ENCODE measurements at places on chromosomes 16 and 17.
A peak's percentile ranks its signal among the peaks of the same experiment; 100 is the strongest.

DNA sequence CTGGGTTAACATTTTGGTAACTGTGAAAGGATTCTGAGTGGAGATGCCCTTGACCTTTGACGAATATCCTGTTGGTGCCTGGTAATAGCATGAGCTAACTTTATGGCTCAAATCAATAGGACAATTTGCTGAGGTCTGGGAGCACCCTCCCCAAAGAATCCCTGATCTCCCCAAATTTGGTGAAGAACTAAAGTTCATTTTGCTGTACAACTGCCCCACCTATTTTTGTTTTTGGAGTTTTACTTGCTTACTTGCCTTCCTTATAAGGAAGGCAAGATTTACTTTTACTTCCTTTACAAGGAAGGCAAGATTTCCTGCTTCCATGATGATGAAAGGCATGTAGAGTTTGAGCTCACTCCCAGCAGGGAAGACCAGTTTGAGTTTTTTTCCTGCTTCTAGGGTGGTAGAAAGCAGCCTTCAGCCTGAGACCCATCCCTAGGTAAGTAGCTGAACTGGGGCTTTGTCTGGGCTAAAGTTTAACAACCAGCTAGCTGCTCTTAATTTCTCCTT, 2.8 kb downstream of the KRTAP4-9 start:
- DNase-seq: no peak

- no peak for DNase-seq
Measured at GRCh38 chr17:81411305-81411704, 16.0 kb downstream of the BAHCC1 start.

- peak; percentile 47 for DNase-seq
Measured at GRCh38 chr17:70767102-70767701, 597.9 kb downstream of the KCNJ2 start.

GRCh38 chr17:5759501-5759925, 175.2 kb upstream of the NLRP1 start:
- no peak for DNase-seq

DNA sequence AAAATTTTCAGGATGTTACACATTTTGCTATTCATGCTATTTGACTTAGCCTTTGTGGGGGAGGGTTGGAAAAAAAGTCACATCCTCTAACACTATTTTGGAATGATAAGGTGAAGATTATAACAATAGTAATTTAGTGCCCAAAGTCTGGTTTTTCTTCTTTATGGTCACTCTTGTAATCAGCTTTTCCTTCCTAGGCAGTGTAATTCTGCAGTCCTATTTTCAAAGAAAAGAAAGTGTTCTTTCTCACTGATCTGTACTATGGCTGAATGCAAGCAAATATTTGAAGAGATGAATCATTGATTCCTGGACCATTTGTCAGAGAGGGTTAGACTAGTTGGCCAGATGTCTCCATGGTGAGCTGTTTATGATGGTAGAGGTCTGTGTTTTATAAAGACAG, 8.4 kb downstream of the RSPRY1 start:
- peak; percentile 85 for DNase-seq

DNA sequence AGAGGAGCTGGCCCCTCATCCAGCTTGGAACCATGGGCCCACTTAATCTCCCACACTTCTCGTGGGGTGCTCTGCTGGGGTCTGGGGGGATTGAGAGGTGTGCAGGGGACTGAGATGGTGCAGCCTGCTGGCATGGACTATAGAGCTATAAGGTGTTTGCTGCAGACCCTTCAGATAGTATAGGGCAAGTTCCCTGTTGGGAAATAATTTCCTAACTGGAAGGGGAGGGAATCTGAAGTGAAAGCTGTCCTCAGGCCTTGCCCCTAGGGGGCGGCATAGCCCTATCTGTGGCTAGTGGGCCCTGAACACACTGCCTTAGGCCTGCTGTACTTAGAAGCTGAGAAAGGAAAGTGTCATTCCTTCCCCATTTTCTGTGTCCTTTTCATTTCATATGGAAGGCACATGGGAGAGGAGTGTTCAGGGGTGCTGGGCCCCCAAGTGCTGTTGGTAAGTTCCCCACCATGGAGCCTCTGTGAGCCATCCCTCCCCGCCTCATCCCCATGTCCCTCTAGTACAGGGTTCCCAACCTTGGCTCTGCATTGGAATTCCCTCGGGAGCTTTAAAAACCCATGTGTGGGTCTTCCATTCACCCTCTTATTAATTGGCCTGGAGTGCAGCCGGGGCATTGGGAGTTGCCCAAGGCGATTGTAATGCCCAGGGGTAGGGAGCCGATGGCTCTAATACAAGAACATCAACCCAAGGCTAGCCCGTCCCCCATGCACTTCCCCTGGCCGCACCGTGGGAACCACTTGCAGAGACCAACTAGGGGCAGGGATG, 19.7 kb downstream of the GOSR2 start:
- DNase-seq: peak; percentile 90
